HS-5 (cell line): ENCODE measurements at places on chromosomes 6 and 20.

DNA sequence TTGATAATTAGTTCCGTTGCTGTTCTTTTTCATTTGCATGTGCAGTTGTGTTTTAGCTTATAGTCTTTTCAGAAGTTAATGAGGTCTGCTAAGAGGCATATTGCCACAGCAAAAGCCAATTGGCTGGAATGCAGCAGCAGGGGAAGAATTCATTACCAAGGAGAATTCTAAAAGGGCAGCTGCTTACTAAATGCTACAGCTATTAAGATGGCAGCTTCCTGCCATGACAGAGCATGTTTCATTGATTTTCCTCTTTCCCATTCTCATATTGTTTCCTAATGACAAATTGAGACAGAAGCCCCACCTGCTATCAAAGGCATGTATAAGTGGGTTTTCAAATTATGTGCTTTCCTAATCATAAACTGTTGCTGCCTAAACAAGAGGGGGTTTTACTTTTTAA, 66.6 kb downstream of the CLVS2 start:
- DNase-seq: no peak

DNA sequence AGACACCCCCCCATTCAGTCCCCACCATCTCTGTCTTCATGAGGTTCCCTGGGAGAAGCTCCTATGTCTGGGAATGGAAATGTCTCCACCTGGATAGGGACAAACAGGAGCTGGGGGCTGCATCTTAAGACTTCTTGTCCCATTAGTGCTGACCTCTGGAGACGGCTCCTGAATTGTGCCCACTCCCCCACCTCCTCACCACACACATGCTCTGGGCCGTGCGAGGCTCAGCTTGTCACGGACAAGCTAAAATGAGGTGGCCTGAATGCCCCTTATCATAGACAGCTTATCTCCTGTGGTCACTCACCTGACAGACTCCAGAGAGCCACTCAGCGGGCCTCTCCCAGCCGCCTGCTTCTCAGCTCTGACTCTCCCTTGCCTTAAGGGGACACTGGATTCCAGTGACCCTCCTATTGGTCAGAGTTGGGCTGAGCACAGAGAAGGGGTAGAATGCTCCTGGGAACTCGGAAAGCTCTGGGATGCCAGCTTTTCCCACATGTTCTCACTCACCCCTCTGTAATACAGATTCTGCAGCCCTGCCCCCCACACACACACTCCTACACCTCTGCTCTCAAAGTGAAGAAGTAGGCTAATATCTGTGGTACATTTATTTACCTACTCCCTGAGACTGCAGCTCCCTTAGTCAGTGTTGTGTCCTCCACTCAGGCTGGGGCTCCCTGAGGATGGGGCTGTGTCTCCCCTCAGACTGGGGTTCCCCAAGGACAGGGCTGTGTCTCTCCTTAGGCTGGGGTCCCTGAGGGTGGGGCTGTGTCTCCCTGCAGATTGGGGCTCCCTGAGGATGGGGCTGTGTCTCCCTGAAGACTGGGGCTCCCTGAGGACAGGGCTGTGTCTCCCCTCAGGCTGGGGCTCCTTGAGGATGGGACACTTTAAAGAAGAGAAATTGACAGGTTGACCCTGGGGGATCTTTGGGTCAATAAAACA, 167.5 kb downstream of the VEGFA start:
- no peak for DNase-seq

- no peak for DNase-seq
Measured at GRCh38 chr20:44979090-44979621, 12.8 kb downstream of the STK4 start.

DNA sequence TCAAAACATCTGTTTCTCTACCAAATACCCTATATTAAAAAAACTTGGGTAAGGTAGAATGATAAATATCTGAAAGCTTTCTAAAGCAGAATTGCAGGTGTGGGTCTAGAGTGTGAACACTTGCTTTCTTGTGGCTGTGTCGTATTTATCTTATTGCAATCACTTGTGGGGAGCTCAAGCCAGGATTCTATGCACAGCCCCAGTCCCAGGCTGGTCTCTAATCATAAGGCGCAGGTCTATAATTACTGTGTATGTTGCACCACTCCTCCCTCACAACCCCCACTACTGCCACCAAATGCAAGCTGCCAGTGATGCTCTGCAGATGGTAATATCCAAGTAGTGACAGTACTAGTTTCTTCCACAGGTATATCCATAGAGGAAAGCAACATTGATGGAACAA, 2.2 kb upstream of the E2F3 start:
- DNase-seq: no peak

GRCh38 chr6:2760882-2761842, 4.0 kb upstream of the WRNIP1 start:
- DNase-seq: no peak

GRCh38 chr6:85372188-85372914, 77.5 kb upstream of the NT5E start:
- no peak for DNase-seq

- no peak for DNase-seq
Measured at GRCh38 chr6:11459079-11459610, 78.4 kb upstream of the TMEM170B start.

DNA sequence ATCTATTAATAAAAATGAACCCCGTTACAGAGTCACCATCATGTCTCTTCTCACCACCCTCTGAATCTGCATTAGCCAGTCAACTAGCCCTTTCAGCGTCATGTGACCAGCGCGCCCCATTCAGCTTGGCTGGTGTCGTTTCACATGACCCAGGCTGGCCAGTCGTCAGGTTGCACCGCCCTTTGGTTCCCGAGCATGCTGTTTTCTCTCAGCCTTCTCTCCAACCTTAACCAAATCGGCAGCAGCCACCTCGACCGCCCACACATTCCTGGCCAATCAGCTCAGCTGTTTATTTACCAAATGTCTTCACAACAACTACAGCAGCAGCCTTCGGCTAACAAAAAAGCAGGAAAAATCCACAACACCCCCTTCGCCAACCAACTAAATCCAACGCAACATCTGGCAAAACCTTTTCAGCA, 5.6 kb downstream of the SRSF3 start:
- no peak for DNase-seq

- no peak for DNase-seq
Measured at GRCh38 chr6:137810554-137811120, 56.4 kb upstream of the TNFAIP3 start.
